B cell (primary cell): ENCODE measurements at places on chromosomes 12 and 14.
A peak's percentile ranks its signal among the peaks of the same experiment; 100 is the strongest.

- no peaks in the 10 kb centered on the region for H3K27me3 ChIP-seq
- H3K27ac ChIP-seq = no peak overlapping the region
- DNase-seq = no peak
- H3K36me3 ChIP-seq = no peaks in the 10 kb centered on the region
- no peaks in the 10 kb centered on the region for H3K4me1 ChIP-seq
- H3K4me3 ChIP-seq = no peak overlapping the region
Observed at GRCh38 chr12:92042791-92043531, 102.7 kb downstream of the BTG1 start.

- H3K36me3 ChIP-seq = no peaks in the 10 kb centered on the region
- peak; percentile 69 for DNase-seq
- H3K27ac ChIP-seq = peak overlapping the region; percentile 90
Observed at GRCh38 chr12:32558903-32559302, 120.2 kb upstream of the DNM1L start.

- no peaks in the 10 kb centered on the region for H3K27me3 ChIP-seq
- H3K27ac ChIP-seq = no peak overlapping the region
- DNase-seq = no peak
- H3K4me1 ChIP-seq = no peaks in the 10 kb centered on the region
Observed at GRCh38 chr12:20350026-20350425, 18.3 kb upstream of the PDE3A start.

DNA sequence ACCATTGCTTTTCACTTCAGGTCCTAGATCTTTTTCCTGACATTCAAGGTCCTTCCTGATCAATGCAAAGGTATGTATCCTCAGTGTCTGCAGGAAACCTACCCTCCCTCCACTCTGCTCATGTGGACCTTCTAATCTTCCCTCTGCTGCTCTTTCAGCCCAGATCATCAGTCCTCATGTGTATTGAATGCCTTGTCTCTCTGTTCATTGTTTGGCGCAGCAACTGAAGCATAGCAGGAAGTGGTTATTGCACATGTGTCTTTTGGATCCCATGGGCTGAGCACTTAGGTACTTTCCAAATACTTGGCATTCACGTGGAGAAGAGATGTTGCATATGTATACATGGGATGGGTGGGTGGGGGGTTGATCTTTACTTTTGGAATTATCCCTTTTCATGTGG, 4.3 kb upstream of the NIN start:
- H3K4me3 ChIP-seq = peak overlapping the region; percentile 36
- H3K4me1 ChIP-seq = peaks cover 36% of the 10 kb centered on the region
- no peaks in the 10 kb centered on the region for H3K27me3 ChIP-seq
- H3K36me3 ChIP-seq = no peaks in the 10 kb centered on the region
- H3K27ac ChIP-seq = peak overlapping the region; percentile 22

DNA sequence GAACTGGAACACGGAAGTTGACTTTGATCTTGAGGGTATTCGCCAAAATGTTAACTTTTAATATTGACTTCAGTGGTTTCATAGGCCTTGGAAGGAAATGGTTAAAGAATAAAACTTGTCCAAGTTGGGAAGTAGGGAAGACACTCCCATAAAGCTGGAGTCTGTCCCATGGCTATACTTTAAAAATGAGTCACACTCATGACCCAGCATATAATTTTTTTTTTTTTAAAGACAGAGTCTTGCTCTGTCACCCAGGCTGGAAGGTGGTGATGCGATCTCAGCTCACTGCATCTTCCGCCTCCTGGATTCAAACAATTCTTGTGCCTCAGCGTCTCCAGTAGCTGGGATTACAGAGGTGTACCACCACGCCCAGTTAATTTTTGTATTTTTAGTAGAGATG, 19.6 kb downstream of the TMPRSS12 start:
- H3K27me3 ChIP-seq = no peaks in the 10 kb centered on the region
- no peaks in the 10 kb centered on the region for H3K36me3 ChIP-seq
- no peak overlapping the region for H3K27ac ChIP-seq
- no peak overlapping the region for H3K4me3 ChIP-seq
- no peaks in the 10 kb centered on the region for H3K4me1 ChIP-seq

DNA sequence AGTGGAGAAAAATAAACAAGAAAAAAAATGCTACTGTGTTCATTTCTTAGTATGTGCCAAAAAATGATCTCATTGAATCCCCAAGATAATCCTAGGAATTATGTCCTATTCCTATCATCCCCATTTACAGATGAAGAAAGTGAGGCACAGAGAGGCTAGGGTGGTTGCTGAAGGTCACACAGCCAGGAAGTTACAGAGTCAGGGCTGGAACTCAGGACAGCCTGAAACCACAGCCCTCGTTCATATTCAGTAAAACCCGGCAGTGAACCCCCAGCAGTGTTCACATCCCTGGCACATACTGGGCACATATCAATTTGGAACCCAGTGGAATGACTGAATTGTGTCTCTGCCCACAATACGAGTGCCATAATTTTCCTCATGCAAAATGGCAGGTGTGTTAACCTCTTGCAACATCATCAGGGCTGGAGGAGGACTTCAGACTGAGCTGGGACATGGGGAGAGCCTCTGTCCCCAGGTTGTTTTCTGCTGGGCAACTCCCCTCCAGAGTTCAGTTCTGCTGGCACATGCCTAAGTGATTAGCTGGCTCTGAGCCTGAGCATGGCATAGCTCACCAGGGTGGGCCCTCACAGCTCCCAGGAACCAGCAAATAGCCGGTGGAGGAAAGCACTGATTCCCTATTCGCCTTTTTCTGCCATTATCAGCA, 2.0 kb upstream of the PPP1CC start:
- no peak overlapping the region for H3K27ac ChIP-seq
- no peak overlapping the region for H3K4me3 ChIP-seq
- no peaks in the 10 kb centered on the region for H3K27me3 ChIP-seq
- no peak for DNase-seq
- H3K36me3 ChIP-seq = no peaks in the 10 kb centered on the region

DNA sequence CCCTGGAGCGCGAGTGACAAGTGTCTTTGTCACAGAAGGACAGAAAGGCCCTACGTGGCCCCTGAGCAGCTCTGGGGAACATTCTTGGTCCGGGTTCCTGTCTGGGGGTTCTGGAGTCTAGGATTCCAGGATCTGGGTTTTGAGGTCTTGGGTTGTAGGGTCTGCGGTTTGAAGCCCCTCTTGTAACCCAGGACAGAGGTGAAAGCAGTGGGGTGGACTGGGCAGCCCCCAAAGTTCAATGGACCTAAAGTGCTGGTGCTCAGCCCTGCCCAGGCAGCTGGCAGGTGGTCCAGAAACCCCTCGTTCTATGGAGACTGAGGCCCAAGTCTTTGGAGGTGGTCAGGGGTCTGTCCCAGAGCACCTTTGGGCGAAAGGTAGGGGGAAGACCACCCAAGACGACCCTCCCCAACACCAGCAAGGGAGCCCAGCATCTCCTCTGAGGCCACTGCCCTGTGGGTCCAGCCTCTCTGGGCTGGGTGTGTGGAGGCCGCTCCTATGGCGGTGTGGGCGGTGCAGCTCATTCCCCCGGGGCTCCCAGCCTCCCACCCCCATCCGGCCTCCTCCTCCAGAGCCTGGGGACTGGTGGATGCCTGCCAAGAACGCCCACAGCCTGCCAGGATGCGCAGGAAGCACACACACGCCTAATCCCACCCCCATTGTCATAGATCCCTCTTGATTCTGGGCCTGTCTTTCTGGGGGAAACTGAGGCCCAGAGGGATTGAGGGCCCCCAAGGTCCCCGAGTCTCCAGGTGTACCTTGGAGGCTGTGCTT, 30.2 kb upstream of the ANKRD9 start:
- peaks cover 7% of the 10 kb centered on the region for H3K4me1 ChIP-seq
- H3K4me3 ChIP-seq = no peak overlapping the region
- H3K27me3 ChIP-seq = peaks cover 10% of the 10 kb centered on the region
